ENCODE measurements at places on chromosomes 7 and 10.

- DNase-seq, result no peak
These were observed 123.5 kb upstream of the FRMD4A start for GRCh38 chr10:14454206-14454605.

GRCh38 chr10:70494536-70494935 is 16.0 kb downstream of the PALD1 start:
- no peak for DNase-seq

DNA sequence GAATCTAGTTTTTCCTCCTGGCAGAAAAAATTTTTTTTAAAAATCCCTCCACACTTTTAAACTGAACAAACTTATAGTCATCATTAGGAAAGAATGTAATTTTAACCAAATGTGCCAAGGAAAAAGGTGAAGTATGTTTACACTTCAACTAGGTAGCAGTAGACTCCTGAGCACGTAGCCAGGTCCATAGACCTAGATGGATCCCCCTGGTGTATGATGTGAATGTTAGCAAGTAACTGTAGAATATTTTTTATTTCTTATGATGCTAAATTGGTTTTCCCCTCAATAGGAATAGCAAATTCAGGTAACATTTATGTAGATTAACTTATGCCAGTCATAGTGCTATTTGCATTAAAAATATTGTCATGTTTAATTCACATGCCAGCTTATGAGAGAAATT is 19.6 kb downstream of the CABCOCO1 start:
- no peak for DNase-seq

DNA sequence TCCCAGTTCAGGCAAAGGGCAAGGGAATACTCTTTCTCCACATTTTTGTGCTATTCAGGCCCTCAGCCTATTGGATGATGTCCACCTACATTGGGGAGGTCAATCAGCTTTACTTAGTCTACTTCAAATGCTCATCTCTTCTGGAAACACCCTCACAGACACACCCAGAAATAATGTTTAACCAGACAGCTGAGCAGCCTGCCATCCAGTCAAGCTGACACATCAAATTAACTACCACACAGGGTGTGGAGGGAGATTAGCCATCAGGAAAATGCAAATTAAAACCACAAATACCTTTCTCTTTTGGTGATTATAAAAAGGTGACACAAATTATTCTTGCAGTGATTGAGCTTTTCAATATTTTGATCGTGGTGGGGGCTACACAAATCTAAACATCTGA is 74.7 kb upstream of the FZD8 start:
- DNase-seq, result no peak

DNA sequence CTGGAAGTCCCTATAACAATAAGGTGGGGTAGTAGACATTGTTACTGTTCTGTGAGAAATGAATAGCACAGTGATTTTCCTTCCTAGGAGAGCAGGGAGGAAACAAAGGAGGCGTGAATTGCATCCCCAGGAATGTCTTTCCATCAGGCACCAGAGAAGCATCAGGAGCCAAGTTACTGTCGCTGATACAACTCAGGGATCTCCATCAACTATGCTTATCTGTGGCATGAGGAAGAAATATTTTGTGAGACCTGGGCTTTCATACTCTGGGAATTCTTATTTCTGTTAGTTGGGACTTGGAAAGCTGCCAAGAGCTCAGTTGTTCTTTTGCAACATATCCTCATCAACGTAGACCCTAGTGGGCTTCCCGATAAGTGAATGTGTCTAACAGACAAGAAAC is 622.3 kb downstream of the SUGCT start:
- no peak for DNase-seq

DNA sequence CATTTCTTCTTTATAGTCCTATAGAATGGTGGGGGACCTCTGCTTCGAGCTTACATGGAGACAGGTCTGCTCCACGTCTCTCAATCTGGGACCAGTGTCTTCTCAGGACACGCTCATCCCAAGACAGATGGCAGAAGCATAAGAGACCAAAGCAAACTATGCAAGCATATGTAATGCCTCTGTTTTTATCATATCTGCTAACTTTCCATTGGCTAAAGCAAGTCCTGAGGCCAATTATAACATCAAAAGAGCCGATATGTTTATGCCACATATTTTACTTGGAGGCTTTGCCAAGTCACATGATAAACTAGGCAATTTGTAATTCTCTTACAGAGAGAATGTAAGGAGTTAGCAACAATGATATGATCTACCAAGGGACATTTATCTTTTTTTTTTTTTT is 102.6 kb upstream of the NRBF2 start:
- DNase-seq, result no peak

DNA sequence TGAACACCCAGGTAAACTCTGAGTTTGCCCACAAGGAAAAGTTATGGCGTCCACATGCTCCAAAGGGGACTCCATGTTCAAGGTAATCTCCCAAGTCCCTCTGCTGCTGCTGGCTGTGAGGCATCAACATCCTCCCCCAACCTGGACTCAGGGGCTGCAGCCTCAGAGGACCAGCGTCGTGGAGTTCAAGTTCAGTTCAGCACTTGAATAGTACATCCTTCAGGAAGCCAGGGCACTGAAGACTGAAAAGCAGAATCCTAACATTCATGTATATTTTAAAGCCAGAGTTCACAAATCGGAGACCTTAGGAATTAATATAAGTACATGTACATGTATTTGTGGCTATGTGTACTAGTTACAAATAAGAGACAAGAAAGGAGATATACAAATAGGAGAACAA is 90.4 kb downstream of the PTPRE start:
- no peak for DNase-seq

DNA sequence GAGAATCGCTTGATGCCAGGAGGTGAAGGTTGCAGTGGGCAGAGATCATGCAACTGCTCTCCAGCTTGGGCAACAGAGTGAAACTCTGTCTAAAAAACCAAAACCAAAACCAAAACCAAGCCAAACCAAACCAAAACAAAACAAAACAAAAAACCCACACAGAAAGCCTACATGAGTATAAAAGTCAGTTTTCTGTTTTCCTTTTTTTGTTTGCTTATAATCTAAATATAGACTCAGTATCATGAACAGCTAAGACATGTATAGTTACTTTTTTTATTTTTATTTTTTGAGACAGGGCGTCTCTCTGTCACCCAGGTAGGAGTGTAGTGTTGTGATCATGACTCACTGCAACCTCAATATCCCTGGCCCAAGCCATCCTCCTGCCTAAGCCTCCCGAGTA is 16.8 kb upstream of the MTPN start:
- DNase-seq, result no peak

DNA sequence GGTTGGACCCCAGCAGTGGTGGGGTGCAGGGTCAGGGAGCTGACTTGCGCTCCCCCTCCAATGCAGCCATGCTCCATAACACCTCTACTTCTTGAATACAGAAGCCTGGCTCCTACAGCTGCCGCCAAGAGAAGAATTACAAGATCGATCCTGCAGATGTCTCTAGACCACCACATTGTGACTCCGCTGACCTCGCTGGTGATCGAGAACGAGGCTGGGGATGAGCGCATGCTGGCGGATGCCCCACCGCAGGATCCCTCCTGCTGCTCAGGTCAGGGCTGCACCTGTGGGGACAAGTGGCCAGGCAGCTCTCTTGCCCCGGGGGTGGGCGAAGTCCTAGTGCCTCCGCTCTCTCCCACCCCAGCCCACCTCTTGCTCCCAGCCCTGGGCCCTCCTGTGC is 31.7 kb downstream of the ITIH2 start:
- no peak for DNase-seq

- DNase-seq, result no peak
These were observed 44.0 kb upstream of the COL13A1 start for GRCh38 chr10:69757553-69758309.

GRCh38 chr7:73820013-73820412 is 10.8 kb upstream of the CLDN4 start:
- no peak for DNase-seq

- no peak for DNase-seq
These were observed 84.6 kb upstream of the FAM3C start for GRCh38 chr7:121480566-121481335.

DNA sequence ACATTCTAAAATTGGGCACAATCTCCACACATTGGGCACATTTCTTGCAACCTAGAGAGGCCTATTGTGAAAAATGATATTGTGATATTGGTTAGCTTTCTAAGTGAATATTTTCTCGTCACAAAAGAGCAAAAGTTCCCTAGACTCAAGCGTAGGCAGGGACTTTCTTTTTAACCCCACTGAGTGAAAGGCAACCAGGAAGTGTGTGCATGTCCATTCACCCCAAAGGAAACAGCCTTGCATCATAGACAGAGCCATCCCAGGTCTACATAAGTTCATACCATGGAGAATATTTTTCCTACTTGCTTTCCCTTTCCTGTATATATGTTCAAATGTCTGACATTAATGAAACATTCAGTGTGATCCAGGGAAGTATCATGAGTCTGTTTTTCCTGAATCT is 84.2 kb upstream of the AGBL3 start:
- no peak for DNase-seq

- no peak for DNase-seq
These were observed 61.5 kb upstream of the RAPGEF5 start for GRCh38 chr7:22418251-22419046.

GRCh38 chr10:1068380-1069361 is 12.5 kb downstream of the WDR37 start:
- DNase-seq, result no peak

DNA sequence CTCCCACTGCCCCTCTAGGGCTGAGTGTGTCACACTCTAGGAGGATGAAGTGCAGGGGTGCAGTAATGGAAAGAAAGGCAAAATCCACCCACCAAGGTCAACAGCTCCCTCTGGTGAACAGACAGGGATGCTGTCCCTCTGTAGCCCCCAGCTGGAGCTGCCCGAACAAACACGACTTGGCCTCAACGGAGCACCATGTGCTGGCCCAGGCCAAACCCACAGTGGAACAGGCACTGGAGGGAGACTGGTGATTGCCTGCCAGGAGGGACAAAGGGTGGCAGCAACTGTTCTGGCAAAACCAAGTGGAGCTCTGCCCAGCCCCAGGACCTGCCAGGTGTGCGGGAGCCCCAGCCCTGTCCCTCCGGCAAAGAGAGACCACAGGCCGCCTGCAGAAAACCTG is 20.7 kb downstream of the PDIA4 start:
- no peak for DNase-seq

- no peak for DNase-seq
These were observed 77.9 kb downstream of the RNLS start for GRCh38 chr10:88505265-88505664.

DNA sequence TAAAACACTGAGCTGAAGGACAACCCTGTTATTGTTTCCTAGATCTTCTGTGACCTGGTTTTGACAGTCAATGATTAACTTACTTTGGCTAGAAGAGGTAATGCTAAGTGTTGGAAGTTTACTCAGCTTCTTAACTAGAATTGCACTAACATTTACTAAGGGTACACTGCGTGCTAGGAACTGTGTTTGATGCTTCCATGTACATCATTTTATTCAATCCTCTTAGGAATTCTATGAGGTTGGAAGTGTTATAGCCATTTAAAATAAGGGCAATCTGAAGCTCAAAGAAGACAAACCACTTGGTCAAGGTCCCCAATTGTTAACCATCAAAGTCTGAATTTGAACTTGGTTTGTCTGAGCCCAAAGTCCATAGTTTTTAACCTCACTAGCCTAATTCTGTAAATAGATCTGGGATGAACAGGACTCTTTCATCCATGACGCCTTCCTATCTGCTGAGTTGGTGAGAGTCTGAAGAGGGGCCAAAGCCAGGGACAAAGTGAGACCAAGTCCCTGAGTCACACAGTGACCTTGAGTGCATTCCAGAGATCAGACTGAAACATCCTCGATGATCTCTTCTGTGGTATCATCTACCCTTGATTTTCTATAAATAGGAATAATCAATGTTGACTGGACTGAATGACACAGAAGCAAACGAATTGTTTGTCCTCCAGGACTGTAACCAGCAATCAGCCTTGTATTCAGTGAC is 29.2 kb upstream of the ZNRF2 start:
- DNase-seq, result no peak

- DNase-seq, result no peak
These were observed 9.6 kb downstream of the PRF1 start for GRCh38 chr10:70592746-70593512.

GRCh38 chr10:74640134-74640921 is 186.1 kb upstream of the KAT6B start:
- DNase-seq, result peak; percentile 19

- no peak for DNase-seq
These were observed 42.2 kb upstream of the PFKP start for GRCh38 chr10:3025026-3025683.

- DNase-seq, result no peak
These were observed 92.1 kb upstream of the PODXL start for GRCh38 chr7:131648491-131648890.

GRCh38 chr7:147519062-147519461 is 1071.5 kb upstream of the C7orf33 start:
- DNase-seq, result no peak

DNA sequence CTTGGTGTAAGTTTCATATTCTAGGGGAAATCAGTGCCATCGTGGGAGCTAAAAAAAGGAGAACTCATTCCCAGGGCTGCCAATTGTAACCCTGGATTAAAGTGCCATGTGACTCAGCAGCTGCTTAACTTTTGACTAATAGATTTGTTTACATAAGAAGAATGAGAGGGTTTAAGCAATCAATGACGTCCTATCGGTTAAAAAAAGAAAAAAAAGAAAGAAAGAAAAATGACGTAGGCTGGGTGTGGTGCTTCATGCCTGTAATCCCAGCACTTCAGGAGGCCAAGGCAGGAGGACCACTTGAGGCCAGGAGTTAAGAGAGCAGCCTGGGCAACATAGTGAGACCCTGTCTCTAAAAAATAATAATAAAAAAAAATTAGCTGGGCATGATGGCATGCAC is 116.2 kb upstream of the AFAP1L2 start:
- DNase-seq, result peak; percentile 65

DNA sequence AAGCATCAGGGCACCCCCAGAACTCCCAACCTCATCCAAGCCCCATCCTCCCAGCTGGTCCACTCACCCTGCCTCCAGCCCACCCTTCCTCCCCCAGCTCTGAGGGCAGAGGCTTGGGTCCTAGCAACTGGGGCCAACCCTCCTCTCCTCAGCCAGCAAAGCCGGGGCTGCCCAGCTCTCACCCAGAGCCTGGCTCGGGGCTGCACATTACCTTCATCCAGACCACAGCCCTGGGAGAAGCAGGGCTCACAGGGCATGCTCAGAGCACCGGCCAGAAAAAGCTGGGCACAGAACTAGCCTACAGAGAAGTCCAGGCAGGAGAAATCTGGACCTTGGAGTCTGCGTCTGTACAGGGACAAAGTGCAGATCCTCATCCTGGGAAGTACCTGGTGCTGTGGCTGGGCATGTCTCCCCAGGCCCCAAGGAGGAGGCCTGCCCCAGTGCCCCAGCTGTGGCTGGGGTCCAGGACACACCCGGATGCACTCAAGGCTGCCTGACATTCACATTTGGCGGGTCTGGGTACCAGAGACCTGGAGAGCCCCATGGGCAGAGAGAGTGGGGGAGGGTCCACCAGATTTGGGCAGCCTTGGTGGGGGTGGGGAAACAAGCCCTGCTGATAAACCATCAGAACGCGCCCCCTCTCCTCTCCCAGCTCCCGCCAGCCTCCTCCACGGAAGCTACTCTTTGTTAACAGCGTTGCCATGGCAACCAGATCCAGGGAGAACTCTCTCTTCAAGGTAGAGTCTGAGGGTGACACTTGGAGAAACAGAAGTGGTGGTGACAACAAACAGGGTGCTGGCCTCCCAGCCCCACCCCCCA is 5.1 kb downstream of the RASGEF1A start:
- no peak for DNase-seq
